ENCODE measurements at places on chromosomes 12 and 14. TPM values are rescaled to one million over a fixed set of nuclear protein-coding genes. Genes with fewer than 3 reads are reported as not detected.
A peak's percentile ranks its signal among the peaks of the same experiment; 100 is the strongest.

GRCh38 chr12:32089586-32089985 is 17.1 kb upstream of the BICD1 start:
- DNase-seq: peak; percentile 55

DNA sequence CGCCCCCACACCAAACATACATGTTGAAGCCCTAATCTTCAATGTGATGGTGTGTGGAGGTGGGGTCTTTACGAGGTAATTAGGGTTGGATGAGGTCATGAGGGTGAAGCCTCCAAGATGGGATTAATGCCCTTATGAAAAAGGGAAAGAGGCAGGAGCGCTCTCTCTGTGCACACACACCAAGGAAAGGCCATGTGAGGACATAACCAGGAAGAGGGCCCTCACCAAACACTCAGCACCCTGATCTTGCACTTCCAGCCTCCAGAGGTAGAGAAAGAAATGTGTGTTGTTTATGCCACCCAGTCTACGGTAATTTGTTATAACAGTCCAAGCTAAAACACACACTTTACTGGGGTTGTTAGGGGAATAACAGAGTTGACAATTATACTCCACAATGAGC is 14.6 kb upstream of the PITPNM2 start:
- DNase-seq: no peak

DNA sequence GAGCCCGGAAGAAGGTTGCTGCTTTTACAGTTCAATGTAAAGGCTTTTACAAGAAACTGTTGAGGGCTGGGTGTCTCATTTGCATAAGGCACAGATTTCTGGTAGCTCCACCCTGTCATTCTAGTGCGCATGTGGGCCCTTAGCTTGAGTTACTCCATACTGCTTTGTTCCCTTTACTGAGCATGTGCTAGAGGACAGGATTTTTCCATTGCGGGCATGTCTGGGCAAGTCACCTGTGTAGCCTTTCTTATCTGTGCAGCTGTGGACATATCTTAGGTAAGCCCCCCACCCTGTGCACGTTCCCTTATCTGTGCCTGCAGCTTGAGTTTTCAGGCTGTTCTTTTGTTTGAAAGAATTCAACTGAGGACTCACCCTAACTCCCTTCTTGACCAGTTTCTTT is 56.2 kb upstream of the ARHGAP5 start:
- DNase-seq: no peak

DNA sequence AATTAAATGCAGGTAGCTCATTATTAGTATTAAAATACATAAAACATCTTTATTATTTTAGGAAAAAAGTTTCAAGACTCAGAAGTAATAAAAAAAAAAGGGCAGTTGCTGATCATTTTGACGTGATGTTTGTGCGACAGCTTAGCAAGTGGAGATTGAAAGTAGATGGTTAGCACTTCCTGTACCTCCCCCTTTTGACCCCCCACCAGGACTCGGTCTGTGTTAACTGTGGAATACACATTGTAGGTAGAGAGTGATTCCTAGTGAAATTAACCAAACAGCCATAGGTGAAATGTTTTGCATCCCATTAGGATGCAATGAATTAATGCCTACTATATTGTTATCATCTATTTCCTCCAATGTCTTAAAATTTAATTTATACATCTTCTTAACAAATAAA is 120.8 kb downstream of the SLC5A8 start:
- no peak for DNase-seq

LHX5 gene
- not detected for total RNA-seq

CPNE6 gene
- not detected for total RNA-seq

DNA sequence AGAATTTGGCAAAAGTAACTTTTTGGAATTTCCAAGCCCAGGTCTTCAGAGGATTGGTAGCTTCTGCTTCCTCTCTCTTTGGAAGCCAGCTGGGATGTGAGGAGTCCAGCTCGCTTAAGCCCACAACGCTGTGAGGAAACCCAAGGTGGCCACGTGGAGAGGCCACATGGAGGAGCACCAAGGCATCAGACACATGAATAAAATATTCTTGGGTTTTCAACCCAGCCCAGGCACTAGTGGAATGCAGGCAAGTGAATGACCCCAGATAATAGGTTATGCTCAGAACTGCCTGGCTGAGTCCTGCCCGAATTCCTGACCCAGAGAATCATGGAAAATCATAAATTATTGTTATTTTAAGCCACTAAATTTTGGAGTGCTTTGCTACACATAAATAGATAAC is 119.7 kb upstream of the PARP11 start:
- DNase-seq: no peak

GRCh38 chr12:87001102-87001501 is 744.9 kb upstream of the MGAT4C start:
- DNase-seq: no peak

PIK3C2G gene
- not detected for total RNA-seq

DNA sequence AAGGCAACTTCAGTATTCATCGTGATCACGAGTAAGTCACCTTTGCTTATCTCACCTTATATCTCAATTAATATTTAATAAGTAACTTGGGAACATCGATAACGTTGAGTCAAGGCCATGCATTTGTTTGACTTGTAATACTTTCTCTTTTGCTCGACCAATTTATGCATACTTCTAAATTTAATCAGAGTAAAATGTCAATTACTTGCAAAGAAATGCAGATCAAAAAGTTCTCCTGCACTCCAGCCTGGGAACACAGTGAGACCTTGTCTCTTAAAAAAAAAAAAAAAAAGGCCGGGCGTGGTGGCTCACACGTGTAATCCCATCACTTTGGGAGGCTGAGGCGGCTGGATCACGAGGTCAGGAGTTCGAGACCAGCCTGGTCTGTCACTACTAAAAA is 11.8 kb upstream of the HIP1R start:
- DNase-seq: no peak

DNA sequence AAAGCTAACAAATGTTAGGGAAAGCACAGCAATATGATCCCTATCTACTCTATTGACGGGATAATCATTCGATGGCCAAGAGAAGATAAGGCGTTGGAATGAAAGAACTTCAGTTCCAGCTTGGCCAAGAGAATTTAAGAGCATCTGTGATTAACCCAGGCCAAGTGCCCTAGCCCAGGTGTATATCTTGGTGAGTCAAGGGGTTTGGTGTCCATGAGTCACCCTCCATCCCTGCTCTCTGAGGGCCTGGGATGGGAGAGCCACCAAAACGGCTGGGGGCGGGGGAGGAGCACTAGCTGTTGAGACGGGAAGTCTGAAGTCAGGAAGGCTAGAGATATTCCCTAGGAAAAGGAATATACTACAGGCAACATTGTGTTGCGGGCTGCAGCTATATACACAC is 13.0 kb downstream of the TBPL2 start:
- no peak for DNase-seq

Measured in HFFc6 (cell line).